Fibroblast of lung (primary cell): ENCODE measurements at places on chromosomes 7 and 10.

DNA sequence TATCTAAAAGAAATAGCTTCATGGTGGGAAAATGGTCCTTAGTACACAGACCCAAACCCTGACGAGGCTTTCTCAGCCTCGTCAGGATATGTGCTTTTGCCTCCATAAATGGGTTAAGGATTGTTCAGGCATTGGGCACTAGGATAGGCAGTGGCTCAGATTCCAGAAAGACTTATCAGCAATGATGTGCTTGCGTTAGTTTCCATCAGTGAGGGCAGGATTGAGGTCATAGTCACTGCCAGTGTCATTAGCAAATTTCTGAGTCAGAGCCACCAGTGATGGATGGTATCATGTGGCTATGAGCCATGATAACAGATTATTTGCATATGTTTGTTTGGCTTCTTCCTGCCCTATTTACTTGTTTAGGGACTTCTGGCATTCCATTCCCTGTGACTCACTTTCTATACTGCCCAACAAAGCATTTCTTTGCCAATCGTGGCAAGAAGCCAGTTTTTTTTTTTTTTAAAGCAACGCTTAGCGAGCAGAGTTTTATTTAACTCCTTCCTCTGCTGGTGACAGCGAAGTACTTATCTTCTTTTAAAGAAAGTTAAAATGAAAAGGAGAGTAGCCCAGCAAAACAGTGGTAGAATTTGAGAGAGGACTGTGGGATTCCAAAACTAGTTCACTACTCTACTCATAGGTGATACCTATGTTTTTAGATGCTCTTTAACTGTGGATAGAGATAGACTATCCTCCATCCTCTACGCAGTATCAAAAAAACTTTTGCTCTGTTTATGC, 44.4 kb downstream of the MYPN start:
- DNase-seq, result peak; percentile 98

DNA sequence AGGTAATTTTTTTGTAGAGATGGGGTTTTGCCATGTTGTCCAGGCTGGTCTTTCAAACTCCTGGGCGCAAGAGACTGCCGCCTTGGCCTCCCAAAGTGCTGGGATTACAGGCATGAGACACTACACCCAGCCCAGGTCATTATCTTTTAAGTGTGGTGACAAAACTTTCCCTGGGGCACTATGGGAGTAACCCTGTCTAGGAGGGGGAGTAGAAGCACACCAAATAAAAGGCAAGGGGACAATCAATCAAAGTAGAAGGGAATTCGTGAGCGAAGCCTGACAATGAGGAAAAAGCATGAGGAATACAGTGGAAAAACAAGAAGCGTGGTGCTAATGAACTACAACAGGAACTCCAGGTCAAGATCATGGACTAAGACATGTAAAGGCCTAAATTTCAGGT, 31.4 kb downstream of the IDE start:
- no peak for DNase-seq

DNA sequence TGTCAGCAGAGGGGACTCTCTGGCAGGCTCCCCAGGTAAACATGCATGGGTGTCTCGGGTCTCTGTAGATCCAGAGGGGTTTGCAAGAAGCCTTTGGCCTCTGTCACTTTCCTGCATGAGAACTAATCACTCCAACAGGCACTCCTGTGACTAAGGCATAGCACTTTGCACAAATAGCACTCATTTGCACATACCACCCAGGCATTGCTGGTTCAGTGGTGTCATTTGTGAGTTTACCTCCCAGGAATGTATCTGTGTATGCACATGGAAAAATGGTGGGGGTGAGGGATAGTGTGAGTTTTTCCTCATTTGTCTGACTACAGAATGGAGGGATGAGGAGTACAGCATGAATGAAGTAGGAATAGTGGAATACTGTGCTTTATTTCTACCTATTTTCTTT, 39.5 kb downstream of the CNNM1 start:
- peak; percentile 62 for DNase-seq

DNA sequence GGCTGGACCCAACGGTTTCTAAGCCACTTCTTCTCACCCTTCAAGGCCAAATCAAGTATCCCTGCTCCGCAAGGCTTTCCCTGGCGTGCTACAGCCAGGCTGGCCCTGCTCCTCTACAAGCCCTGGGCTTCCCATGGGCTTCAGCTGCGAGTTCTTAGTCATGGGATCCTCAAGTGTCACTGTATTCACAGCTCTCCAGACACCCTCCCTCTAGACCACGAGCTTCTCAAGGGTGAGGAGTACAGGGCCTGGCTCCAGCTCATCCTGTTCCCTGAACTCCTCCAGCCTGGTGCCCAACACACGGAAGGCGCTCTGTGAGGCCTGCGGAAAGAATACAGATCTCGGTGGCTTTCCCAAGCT, 38.8 kb downstream of the FAM53B start:
- DNase-seq, result no peak

DNA sequence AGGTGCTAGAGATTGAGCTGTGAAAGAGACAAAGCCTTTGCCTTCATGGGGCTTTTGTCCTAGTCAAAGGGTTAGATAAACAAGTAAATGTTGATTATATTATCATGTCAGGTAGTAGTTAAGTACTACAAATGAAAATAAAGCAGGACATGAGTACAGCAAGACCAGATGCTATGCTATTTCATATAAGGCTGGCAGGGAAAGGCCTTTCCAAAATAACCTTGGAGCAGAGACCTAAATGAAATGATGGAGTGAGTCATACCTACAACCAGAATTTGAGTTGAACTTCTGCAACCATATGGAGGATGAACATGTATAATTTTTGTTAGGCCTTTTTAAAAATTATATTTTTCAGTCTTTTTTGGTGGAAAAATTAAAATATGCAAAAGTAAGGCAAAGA, 23.6 kb upstream of the SEMA4G start:
- DNase-seq, result no peak

- DNase-seq, result no peak
These were observed 87.6 kb upstream of the AFAP1L2 start for GRCh38 chr10:114491933-114492332.

DNA sequence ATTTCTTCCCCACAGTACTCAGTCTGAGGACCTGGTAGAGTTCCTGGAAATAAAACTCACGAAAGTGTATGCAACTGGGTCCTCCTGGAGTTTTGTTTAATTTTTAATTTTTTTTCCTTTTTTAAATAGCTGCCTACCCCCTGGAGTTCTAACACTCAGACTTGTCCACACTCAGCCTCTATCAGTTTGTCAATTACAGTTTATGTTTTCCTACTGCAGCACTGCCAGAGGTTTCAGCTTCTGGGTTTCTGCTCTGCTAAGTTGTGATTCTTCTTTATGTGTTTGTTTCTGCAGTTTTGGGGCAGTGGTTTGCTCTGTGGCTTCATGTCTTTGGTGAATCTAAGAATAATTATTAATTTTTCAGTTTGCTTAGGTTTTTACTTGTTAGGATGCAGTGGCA, 59.2 kb downstream of the TBC1D12 start:
- DNase-seq, result no peak

DNA sequence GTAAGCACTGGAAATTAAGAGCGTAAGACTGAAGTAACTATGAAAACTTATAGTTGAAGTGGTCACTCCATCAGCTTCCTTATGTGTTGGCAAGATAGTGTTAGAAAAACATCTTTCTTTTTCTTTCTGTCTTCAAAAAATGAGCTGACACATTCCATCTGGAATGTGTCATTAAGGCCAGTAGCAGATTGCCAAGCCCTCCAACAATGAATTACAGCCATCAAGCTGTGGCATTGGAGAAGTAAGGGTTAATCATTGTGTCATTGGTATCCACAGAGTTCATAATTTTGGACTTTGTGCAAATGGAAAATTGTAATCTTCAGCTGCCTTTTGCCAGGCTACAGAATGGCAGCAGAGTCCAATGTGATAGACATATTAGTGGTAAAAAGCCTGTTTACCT, 926.3 kb downstream of the NRG3 start:
- DNase-seq, result no peak

- no peak for DNase-seq
These were observed 199.7 kb upstream of the AOAH start for GRCh38 chr7:36923943-36924436.

GRCh38 chr10:62620491-62620890, 184.0 kb upstream of the ADO start:
- no peak for DNase-seq

- no peak for DNase-seq
These were observed 134.8 kb downstream of the OAT start for GRCh38 chr10:124283949-124284250.

DNA sequence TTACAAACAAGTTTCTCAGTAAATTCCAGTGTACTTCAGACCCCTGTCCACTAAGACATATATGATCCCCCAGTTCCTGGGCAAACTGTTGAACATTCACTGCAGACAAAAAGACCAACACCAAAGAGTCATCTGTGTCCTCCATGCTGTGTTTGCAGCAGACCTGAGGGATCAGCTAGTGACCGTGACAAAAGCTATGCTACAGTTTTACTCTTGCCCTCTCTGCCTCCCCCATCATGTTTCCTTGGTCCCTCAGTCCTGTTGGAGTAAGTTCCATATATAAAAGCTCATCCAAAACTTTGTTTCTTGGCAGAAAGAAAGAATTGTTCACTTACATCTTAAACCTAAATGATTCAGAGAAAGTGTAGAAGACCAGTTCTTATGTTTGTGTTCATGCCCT, 56.1 kb downstream of the PODXL start:
- no peak for DNase-seq

GRCh38 chr10:119209035-119209735, 1.8 kb downstream of the GRK5 start:
- peak; percentile 52 for DNase-seq

GRCh38 chr10:76191336-76191735, 759.9 kb downstream of the LRMDA start:
- DNase-seq, result no peak

- DNase-seq, result peak; percentile 73
These were observed 55.8 kb downstream of the TMEM26 start for GRCh38 chr10:61397175-61397986.

GRCh38 chr7:11355399-11356005, 381.8 kb downstream of the PHF14 start:
- DNase-seq, result no peak

DNA sequence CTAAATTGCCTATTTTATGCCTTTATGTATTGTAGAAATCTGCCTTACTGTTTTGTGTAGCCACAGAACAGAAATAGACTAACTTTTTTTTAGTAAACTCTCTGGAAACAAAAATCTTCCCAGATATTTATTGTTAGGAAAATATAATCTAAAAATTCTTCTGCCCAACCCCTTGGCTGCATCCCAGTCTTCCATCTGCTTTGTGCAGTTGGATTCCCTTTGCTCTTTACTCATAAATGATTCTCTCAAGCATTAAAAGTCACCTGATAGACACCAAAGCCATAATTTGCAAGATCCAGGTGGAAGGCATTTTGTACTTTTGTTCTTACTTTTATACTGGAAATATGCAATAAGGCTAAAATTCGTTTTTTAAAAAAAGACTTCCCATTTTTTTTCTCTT, 6.1 kb upstream of the CAV2 start:
- DNase-seq, result no peak

GRCh38 chr7:120990468-120991118, 2.1 kb downstream of the CPED1 start:
- peak; percentile 56 for DNase-seq

DNA sequence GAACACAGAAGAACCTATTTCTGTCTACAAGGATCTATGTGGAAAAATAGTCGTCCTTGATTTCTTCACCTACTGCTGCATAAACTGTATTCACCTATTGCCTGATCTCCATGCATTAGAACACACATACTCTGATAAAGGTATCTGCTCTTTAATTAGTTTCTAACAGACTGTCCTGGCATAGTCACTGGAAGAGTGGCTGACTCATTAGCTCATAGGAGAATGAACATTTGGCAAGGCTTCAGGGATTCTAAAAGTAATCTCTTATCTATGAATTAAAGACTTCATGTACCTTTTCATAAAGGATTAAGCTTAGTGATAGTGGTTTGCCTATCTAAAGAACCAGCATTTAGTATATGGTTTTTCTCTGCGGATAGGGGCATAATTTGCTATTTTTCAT, 4.1 kb downstream of the NHLRC2 start:
- DNase-seq, result no peak

GRCh38 chr10:42998481-42999384, 78.1 kb upstream of the RET start:
- no peak for DNase-seq

DNA sequence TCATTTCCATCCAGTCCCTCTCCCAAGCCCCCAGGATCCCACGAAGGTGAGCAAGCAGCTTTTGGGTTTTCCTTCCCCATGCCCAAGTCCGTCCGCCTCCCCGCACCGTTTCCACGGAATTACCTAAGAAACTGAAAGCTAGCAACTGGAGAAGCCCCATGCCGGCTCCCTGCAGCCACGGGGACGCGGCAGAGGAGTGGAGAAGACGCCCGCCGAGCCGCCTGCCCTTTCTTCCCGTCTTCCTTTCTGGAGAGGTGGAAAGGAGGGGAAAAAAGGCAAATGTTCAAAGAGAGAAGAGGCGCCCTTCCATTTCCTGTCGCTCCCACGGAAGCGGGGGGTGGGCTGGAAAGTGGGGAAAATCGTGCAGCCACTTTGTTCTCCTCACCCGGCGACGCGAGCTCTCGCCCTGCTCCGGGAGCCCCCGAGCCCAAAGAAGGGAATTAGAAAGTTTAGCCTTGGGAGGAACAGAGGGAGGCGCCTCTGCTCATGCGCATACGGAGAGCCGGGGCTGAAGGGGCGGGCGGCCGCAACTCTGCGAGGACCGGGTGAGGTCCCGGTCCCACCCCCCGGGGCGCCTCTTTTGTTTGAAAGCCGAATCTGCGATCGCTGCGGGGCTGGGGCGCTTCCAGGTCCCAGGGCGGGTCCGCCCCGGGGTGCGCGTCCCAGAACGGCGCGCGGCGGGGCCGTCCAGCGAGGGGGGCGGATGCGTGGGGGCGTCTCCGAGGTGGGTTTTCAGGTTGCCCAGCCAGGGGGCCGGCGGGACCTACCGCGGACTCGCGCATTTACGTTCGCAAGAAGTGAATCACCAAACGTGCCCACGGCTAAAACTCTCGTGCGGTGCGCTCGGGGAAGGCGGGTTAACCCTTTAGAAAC, at the start of gene LAMB1:
TSS of gene LAMB1 (minus strand) at position 436 of the 873 bp plus-strand sequence. CDS start at position 160, 276 bp downstream.
- peak; percentile 84 for DNase-seq

GRCh38 chr10:49734676-49735075, 27.4 kb downstream of the OGDHL start:
- no peak for DNase-seq

GRCh38 chr7:146414373-146414772, 297.8 kb downstream of the CNTNAP2 start:
- no peak for DNase-seq

DNA sequence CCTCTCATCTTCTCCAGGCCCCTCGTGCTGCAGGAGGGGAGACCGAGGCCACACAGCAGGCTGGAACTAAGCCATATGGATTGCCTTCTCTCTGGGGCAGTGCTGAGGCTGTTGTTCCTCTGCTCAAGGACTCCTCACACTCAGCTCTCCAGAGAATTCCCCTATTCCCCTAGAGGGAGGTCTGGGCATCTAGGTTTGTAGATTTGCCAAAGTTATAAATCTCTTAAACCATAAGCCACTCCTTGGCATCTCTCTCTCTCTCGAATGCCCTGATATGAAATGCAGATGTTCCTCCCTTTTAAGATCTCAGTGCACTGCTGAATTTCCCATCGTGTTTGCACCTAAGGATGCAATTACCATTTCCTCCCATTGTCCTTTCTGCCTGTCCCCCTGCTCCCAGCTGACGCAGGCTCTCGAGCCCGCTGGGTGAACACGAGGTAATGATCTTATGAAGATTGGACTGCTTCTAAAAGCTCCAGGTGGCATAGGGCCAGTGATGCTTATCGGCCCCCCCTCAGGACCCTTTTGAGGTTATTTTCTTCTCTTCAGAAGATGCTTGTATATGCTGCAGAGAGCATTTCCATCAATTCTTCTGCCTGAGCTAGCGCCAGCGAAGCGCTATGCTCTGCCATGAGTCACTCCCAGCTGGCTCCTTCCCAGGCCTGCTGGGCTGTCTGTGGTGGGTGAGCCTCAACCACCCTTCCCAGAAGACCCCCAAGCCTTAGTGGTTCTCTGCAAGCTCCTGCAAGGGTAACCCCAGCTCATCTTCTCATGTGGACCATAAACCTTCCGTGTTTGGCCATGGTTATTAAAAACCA, 41.6 kb upstream of the AQP1 start:
- peak; percentile 62 for DNase-seq
